ENCODE measurements at places on chromosomes 5 and 9.

DNA sequence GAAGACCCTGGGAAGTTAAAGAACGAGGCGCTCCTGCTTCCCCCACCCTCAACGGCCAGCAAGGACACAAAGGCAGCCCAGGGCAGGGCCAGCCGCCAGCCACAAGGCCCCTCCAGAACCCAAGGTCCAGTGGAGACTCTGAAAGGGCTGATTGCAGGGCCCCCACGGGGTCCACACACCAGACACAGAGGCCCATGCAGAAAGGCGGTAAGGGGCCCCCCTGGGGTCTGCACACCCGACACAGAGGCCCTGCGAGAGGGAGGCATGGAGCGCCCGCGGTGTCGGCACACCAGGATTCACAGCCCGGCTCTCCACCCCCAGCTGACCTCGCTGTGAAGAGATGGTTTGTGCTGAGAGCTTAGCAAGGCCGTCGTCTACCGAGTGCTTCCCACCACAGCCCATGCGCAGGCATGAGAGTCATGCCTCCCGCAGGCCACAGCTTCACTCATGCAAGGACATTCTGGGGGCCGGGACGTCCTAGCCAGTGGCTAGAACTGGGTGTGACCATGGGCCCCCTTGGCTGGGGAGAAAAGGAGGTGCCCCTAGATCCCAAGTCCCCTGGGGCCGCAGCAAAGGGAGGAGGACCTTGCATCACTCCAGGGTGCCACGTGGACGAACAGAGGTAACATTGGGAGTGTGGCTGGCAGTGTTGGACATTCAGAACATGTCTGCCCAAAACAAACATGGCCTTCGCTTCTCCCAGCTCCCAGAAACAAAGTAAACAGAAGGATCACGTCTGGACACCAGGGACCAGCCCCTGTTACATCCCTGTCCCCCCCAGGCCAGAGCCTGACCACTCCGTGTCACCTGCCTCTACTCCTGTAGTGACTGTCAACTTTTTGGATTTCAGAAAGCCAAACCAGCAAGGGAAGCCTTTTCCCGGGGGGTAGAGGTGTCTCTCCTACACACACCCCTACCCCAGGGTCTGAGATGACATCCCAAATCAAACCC is 9.8 kb downstream of the BRD3 start:
- no peak for DNase-seq

- no peak for DNase-seq
Measured at GRCh38 chr9:72477930-72478518, 43.4 kb upstream of the TMC1 start.

GRCh38 chr9:77588271-77588937 is 59.7 kb downstream of the GNA14 start:
- no peak for DNase-seq

DNA sequence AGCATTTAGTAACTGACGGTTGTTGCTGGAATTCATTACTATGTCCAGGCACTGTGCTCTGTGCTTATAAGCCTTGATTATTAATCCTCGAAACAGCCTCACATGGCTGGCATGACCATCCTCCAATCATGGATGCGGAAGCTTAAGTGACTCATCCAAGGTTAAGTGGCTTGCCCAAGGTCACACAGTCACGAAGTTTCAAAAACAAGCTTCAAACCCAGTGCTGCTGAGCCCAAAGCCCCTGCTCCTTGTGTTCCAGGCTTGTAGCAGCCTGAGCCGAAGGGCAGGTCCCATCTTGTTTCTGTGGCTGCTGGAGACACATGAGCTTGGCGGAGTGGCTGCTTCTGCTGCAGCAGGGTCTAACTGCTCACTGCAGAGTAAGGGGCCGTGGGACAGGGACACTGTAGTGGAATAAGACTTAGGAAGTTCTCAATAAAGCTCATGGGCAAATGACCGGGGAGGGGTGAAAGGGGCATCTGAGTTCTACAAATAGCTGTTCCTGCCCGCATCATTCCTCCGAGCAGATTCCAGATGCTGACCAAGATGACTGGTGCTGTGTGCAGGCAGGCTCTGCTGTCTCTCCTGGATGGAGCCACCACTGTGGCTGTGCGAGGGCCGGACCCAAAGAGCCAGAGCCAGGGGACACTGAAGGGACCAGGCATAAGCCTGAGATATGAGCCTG is 32.4 kb downstream of the WHRN start:
- no peak for DNase-seq
